Aorta (tissue), 5 donors: ENCODE measurements at places on chromosomes 7 and 10.

DNA sequence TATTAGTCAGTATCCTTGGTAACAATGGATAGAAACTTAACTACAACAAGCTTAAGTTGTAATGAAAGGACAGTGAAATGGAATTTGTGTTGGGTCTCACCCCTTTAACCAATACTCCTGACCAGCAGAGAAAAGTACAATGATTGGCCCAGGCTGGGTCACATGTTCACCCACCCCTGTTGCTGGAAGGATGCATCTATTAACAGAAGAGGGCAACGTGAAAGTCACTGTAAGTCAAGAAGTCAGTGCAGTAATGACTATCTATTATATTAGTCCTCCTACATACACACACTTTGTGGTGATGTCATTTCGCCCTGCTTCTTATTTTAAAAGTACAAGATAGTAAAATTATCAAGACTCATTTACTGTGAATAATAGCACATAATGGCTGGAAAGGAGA lies 16.2 kb downstream of the PNLIPRP2 start:
- no peak for DNase-seq

- peak; percentile 87 for DNase-seq
These were observed 120.8 kb downstream of the TNS3 start for GRCh38 chr7:47461161-47461560.

DNA sequence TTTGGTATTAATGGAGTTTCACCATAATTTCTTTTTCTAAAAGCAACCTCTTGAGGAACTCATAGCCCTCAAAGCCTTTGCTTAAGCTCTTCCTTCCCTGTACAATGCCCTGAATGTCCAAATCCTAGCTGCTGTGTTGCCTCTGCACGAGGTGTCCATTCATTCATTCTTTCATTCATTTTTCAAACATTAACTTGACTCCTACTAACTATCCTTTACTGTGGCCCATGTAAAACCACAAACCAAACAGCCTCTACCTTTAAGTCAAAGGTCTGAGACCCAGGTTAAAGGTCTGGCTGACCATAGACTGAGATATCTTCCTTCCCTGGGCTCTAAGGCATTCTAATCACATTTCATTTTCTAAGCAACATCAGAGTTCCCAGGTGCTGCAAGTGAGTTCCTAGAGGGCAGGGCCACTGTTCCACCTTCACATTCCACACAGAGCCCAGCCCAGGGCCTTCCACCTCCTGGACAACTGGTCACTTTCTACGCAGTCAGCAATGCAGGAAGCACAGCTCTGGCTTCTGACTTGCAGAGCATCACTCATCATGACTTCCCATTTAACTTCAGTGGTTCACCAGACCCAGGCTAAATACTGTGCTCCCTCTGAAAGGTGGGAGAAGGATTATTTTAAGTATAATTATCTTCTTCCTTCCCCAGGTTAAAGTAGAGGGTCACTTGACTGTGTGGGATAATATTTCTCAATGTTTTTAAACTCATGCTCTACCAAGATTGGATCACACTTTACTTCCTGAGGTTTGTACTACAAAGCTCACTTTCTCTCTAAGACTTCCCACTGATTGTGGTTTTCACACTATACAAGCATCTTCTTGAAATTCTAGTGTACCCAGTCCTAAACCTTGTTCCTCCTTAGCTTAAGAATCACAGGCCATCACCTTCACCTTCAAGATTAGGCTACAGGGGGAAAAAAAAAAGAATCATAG lies 19.1 kb downstream of the ATXN7L1 start:
- DNase-seq, result no peak

DNA sequence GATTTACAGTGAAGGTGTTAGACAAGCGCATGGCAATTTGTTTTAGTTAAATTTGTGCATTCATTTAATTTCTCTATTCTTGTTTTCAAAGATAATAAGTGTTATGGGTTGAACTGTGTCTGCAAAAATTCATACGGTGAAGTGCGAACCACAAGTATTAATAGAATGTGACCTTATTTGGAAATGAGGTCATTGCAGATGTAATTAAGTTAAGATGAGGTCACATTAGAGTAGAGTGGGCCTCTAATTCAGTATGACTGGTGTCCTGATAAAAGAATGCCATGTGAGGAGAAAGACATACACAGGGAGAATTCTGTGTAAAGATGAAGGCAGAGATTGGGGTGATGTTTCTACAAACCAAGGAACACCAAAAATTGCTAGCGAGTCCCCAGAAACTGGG lies 158.8 kb upstream of the SEMA3E start:
- DNase-seq, result no peak

DNA sequence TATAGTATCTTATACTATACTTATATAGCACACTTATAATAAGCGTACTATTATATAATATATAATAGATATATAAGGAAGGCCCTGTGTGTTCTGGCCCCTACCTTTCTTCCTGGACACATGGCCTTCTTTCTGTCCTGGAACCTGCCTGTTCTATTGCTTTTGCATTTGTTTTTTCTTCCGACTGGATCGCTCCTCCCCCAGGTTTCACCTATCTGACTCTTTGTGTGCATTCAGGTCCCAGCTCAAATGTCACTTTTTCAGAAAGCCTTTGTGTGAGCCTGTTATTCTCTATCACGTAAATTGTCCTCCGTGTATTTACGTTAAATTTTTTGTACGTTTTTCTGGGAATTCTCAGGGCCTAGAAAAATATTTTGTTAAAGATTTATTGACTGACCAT lies 2.9 kb upstream of the TRIM8 start:
- no peak for DNase-seq

DNA sequence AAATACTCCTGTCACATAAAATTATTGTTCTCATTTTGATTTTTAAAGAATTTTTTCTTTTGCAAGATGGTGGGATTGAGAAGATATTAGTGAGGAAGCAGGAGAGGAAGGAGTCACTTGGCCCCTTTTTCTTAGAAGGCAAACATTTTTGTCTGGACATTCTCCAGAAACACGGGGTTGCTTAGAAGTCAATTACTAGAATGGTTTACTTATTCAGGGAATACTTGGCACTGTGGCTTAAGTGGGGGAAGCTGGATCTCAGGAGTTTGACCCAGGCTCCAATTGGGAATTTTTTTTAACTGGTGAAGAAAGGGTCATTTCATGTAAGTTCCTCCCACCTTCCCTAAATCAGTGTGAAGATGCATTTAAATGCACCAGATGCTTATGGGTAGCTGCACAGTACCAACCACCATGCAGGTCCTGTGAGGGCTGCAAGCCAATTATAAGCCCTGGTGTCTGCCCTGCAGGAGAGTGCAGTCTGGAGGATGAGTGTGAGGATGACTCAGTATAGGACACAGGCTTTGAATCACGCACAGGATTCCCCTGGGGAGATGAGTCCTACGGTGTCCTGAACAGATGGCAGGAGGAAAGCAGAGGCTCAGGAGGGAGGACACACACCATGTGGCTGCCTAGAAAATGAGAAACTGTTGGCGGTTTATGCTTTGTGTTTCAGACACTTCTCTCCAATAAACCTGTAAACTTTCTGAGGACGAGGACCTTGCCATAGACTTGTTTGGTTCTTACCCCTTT lies 299.1 kb downstream of the PLXNA4 start:
- DNase-seq, result no peak

GRCh38 chr7:38478404-38478803 lies 152.8 kb downstream of the AMPH start:
- DNase-seq, result no peak

DNA sequence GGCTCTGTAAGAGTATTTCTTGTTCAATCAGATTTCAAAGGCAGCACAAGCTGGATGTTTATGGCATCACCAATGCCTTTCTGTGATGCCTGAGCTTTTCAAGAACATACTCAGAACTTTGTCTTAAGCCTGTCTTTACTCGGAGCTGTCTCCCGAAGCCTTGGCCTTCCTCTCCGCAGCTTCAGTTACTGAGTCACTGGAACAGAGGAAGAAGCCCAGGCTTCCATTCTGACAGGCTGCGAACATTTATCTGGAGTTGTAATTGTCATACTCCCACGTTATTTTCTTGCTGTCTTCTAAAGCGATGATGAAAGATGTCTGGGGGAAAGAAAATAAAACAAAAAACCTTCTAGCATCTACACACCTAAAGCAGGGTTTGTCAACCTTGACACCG lies 43.9 kb downstream of the GRK5 start:
- DNase-seq, result no peak

- DNase-seq, result no peak
These were observed 202.8 kb downstream of the IPMK start for GRCh38 chr10:58064714-58065528.

DNA sequence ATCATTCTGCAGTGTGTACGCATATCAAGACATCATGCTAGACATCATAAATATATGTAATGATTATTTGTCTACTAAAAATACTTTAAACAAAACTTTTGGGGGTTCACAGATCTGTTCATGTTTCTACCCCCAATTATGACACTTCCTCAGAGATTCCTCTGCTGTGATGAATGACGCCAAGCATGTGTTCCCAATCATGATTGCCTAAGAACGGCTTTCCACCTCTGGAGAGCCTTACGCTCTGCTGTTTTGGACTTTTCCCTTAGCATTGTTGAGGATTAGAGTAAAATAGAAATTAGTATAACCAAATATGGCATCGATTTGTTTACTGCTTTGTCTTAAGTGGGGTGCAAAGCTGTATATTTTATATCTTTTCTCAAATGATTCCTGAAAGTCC lies 236.3 kb upstream of the IGFBP3 start:
- no peak for DNase-seq

DNA sequence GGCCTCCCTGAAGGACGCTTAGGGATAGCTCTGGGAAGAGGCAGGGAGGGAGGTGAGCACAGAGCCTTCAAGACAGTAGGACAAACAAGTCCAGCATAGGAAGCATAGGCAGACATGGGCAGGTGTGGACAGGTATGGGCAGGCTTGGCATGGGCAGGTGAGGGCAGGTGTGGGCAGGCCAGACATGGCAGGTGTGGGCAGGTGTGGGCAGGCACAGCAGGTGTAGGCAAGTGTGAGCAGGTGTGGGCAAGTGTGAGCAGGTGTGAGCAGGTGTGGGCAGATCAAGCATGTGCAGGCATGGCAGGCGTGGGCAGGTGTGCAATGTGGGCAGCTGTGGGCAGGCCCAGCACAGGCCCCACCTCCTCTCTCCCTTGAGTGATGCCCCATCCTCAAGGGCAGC lies 148.8 kb upstream of the ZMIZ1 start:
- DNase-seq, result no peak

DNA sequence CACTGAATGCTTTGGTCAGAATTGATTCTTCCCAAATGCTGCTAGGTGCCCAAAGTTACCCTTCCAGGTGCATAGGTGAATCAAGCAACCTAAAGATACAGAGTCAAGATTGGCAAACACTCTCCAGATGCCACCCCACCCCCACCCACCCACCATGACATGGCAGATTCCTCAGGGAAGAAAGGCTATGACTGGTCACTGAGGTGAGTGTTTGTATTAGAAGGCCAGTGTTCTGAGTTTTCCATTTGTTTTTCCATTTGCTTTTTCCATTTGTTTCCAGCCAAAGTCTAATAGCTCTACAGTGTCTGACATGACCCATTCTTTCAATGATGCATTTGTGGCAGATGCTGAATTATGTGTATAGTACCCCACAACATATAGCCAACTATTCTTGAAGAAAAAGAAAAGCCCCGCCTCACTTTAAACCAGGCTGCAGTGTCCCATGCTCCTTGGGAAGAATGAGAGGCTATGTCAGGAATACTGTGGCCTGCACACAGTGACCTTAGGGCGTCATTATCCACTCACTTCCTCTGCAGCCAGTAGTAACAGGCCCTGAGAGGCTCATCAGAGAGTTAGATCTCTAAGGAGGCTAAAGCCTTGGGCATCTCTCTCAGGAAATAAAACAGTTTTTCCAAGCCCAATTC lies 16.1 kb upstream of the HIBADH start:
- DNase-seq, result no peak

- DNase-seq, result no peak
These were observed 2.6 kb downstream of the ST7 start for GRCh38 chr7:116955801-116956476.

GRCh38 chr7:33145156-33145555 lies 15.8 kb downstream of the BBS9 start:
- no peak for DNase-seq

DNA sequence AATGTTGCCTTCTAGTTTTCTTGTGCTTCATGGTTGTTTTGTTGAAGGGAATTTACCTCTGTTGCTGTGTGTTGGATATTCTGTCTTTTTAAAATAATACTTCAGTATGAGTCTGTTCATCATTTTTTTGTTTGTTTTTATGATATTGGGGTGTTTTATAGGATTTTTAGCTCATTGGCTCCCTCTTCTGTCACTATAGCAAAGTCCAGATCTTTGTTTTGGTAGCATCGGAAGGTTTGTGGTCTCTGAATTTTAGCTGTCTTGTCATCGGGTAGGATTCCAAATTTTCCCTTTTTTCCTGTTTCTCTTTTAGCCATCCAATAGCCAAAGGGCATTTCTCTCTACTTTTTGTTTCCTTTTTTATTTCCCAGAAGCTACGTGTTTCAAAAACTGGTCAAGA lies 91.4 kb downstream of the EXOC4 start:
- no peak for DNase-seq

- DNase-seq, result no peak
These were observed 72.6 kb upstream of the NFKB2 start for GRCh38 chr10:102322914-102323313.

- DNase-seq, result peak; percentile 72
These were observed 42.8 kb upstream of the MKLN1 start for GRCh38 chr7:131284702-131285419.

DNA sequence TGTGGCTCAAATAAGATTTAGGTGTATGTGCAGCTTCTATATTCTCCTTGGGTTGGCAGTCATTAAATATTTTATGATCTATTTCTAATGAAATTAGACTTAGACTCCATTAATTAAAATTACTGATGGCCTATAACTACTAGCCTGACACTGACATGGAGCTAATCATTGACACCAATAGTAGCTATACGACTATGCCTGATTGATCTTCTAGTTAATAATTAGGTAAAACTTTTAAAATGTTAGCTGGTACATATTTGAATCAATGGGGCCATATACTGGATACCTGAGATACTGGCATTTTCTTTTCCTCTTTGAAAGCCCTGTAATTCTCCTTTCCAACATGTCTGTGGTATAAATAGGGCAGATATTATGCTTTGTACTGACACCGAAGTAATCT lies 14.4 kb downstream of the WEE2 start:
- DNase-seq, result no peak

- DNase-seq, result peak; percentile 94
These were observed at the start of gene HOGA1 for GRCh38 chr10:97584060-97584797. HOGA1 (plus strand) TSS chr10:97584389; CDS start chr10:97584704, 315 bp downstream.

GRCh38 chr10:96578633-96579032 lies 8.2 kb downstream of the TM9SF3 start:
- no peak for DNase-seq

DNA sequence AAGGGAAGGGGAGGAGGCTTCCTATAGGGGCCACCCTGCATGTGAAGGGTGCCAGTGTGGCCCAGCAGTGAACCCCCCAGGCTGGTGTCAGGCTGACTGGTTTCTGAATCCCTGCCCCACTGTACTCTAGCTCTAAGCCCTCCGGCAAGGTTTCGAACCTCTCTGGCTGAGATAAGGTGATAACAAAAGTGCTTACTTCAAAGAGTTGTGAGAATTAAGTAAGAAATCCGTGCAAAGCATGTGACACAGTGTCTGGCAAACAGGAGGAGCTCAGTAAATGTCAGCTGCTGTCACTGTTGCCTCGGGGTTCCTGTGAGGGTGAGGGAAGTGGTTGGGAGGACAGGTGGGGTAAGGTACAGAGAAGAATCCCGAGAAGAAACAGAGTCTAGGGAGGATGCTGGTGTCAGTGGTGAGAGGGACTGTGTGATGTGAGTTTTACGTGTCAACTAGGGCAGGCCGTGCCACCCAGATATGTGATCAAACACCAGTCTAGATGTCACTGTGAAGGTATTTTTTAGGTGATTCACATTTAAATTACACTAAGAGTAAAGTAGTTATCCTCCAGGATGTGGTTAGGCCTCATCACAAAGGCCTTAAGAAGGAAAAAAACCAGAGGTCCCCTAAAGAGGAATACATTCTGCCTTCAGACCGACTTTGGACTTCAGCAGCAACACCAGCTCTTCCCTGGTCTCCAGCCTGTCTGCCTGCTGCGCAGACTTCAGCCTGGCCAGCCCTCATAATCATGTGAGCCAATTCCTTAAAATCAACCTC lies 64.4 kb downstream of the BPGM start:
- no peak for DNase-seq
